ENCODE measurements at places on chromosomes 2 and 18.

- DNase-seq = no peak
Measured at GRCh38 chr18:63106727-63107126, 212.8 kb downstream of the BCL2 start.

DNA sequence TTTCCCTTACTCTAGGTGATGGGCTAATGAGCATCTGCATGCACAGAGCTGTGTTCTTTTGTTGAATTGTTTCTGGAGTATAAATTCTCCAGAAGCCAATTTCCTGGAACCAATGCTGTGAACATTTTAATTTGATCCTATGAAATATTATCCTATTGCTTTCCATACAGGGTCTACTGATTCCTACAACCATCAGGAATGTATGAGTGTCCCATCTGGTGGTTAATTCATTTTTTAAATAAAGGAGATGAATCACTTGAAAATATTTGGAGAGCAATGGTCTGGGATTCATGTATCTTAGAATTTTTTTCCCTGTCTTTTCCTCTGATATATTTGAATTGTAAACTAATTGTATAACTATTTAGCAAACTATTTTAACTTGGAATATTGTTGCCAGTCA, 14.0 kb downstream of the KIF5C start:
- DNase-seq = no peak

DNA sequence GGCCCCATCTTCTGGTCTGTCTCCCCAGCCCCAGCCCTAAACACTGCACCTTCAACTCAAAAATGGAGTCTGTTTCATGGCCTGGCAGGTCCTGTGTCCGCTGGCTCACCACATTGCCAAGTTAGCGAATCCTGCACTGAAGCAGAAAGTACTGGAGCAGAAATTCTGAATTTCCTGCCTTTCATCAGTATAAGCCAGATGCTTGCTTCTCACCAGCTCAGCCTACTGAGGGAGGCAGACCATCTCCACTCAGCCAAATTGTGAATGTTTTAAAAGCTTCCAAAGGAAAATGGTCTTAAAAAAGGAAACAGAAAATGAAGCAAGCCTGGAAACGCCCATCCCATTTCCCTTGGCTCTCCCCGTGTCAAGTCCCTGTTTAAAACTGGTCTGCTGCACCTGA, 157.8 kb downstream of the C1D start:
- DNase-seq = no peak

- no peak for DNase-seq
Measured at GRCh38 chr2:165633431-165633830, 160.6 kb downstream of the GALNT3 start.
